ENCODE measurements at places on chromosomes 4 and X. TPM values are rescaled to one million over a fixed set of nuclear protein-coding genes. Genes with fewer than 3 reads are reported as not detected.

DNA sequence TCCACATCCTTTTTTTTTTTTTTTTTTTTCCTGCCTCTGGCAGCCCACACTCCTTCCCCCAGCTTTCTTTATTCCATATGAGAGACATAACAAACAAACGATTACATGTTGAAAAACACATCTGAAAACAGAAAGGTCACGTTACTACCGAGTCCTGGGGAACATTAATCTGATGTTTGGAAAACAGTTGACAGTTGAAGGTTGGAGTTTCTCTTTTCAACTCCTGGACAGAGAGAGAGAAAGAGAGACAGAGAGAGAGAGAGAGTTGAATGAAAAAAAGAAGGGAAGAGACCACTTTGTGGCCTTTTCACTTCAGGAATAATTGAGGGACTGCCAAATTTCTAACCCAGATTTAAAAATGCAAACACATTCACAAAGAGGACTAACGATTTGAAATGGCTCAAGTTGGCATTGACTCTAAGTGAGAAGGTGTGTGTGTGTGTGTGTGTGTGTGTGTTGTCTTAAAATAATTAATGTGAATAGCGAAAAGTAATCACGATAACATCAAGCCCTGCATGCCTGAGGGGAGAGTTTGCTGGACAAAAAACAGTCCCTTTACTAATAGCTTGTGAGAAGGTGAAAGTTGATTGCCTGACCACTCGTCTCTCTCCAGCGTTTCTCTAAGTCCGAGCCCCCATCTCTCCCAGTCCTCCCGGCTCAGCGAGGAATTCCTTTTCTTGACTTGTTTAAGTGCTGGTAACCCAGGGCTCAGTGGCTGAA, 67.3 kb downstream of the FBXO8 start:
- DNase-seq, result no peak

GRCh38 chr4:158802914-158803313, 34.1 kb downstream of the FNIP2 start:
- DNase-seq, result no peak

GRCh38 chr4:52957835-52958631, 95.9 kb downstream of the RASL11B start:
- no peak for DNase-seq

NR3C2 gene
- total RNA-seq, result 2.5 TPM

IGSF1 gene
- 0.27 TPM for total RNA-seq

HSD17B13 gene
- total RNA-seq, result 0.04 TPM

EDA2R gene
- 12.6 TPM for total RNA-seq

SLC7A11 gene
- total RNA-seq, result 30.1 TPM

RELL1 gene
- 60.7 TPM for total RNA-seq

TKTL1 gene
- total RNA-seq, result not detected
